ENCODE measurements at places on chromosomes 3 and 15.

DNA sequence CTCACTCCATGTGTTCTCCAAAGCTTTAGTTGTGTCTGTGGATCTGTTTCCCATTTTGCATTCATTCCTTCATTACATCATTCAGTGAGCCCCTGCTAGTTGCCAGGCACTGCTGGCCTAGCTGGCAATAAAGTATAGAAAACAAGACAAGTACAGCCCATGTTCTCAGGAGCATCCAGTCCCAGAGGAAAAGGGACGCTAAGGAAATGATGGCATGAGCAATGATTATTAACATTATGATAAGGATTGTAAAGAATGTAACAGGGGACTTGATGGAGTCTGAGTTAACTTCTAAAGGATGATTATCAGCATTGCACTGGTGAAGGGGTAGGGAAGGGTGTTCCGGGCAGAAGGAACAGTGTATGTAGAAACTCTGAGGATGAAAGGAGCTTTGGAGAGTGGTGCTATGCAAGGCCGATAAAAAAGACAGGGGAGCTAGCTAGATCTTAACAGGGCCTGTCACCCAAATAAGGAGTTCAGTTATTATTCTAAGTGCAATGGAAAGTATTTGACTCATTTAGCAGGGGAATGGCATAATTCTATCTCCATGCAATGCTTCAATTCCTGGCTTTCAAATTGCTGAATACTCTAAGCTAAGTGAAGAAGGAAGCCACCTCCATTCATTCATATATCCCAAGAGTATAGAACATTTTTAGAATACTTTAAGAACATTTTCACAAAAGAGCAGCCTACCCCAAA is 258.2 kb upstream of the STT3B start:
- DNase-seq: no peak

DNA sequence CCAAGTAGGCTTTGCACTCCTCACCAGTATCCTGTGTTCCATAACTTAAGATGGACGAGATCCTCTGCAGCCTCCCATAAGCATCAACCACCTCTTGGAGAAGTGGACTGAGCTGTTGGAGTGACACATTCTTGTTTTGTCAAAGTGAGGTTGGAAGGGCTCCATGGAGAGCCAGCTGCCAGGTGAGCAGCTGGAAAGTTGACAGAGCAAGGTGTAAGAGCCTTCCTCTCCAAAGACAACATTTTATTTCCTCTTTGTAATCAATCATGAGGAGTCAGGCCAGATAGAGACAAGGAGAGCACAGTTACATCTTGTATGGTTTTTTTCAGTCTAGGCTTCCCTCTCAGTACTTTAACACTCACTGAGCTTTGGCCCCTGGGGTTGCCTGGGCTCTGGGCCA is 5.1 kb downstream of the ABI3BP start:
- DNase-seq: no peak

DNA sequence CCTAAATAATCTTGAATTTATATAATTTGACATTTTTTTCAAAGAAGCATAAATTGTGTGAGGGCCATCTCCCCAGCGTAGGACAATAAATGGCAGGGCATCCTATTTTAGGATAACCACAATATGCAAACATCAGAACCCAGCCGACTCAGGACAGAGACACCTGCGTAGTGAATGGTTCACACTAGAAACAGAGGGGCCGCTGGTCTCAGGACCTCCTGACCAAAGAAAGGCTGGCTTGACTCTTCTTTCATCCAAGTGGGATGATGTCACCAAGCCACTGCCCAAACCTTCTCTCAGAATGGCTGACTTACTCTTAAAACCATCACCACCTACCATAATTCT is 162.1 kb downstream of the FOXP1 start:
- no peak for DNase-seq

GRCh38 chr3:153221748-153222162 is 59.7 kb downstream of the RAP2B start:
- DNase-seq: peak; percentile 6

GRCh38 chr3:40309418-40309924 is at the start of gene EIF1B:
EIF1B (plus strand) TSS chr3:40309707; CDS start chr3:40309942, 235 bp downstream.
- peak; percentile 97 for DNase-seq

- no peak for DNase-seq
These were observed 60.8 kb downstream of the ATP13A5 start for GRCh38 chr3:193317682-193318300.

DNA sequence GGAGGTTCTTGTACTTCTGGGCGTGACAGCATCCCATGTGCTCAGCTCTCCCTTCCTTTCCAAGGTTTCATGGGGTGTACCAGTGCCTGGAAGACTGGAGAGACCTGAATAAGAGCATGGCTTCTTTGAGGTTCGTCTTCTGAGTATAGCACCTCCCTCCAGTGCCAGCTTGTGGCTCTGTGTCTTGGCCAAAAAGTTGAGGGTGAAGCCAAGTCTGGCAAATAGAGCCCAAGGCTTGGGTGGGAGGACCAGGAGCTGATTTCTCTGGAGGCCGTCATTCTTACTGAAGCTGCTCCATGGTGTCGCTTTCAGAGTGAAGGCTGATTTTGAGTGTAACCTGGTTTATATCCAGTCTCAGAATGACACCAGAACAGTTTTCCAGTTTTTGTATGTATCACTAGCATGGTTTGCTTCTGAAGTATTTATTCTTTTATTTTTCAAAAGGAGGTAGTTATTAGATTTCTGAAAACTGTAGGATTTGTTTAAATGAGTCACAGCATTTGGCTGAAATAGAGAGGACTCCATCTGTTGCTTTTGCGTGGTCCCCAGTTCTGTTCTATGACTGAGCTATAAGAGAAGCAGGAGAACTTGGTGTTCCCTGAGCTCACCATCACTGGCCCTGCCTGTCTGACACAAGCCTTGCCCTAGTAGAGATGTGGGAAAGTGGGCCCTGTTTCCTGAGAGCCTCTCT is 47.2 kb downstream of the BSN start:
- DNase-seq: no peak

GRCh38 chr15:85318048-85318731 is 62.2 kb upstream of the AKAP13 start:
- DNase-seq: no peak
